RPMI7951 (cell line): ENCODE measurements at places on chromosomes 2 and 18. TPM values are rescaled to one million over a fixed set of nuclear protein-coding genes. Genes with fewer than 3 reads are reported as not detected.

DNA sequence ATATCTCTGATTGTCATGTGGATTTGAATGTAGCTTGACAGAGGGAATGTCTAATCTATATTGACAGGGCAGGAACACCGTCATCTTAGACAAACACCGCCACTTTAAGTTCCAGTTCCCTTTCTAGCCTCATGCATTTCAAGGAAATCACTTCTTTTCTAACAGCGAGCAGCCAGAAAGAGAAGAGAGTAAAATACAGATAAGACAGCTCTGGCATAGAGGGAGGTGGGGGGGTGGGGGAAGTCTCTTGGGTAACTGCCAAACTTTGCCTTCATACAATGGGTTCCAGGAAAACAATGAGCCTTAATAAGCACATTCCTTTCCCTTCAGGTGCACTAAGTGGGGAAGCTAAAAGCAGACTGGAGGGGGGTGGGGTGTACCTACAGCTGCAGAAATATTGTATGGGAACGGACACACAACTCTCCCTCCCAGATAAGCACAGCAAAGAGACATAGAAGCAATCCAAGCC is 37.2 kb downstream of the CASP10 start:
- DNase-seq, result no peak

Gene EFR3B
- 0.60 and 1.1 TPM in 2 replicates for total RNA-seq

DNA sequence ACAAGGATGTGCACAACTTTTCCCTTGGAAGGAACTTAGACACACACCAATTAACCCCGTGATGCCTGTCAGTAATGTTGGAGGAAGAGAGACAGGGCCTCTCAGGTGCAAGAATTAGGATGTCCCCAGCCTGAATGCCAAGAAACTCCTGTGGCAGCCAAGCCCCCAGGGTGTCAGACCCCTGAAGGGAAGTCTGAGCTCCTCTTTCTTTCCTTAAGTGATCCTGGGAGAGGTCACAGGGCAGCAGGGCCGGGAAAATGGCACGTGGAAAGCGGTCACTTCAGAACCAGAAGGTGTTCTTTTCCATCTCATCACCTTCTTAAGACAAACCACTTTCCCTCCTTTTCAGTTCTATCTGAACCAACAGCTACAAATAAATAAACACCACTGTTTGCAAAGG is 185.9 kb downstream of the ANAPC1 start:
- no peak for DNase-seq

Gene SPRED2
- total RNA-seq, result 17.1 and 20.2 TPM in 2 replicates

Gene OSR1
- total RNA-seq, result 3.6 and 3.8 TPM in 2 replicates

- DNase-seq, result no peak
Observed at GRCh38 chr2:60212181-60212945, 341.1 kb downstream of the BCL11A start.

Gene RIT2
- total RNA-seq, result not detected in 2 replicates

DNA sequence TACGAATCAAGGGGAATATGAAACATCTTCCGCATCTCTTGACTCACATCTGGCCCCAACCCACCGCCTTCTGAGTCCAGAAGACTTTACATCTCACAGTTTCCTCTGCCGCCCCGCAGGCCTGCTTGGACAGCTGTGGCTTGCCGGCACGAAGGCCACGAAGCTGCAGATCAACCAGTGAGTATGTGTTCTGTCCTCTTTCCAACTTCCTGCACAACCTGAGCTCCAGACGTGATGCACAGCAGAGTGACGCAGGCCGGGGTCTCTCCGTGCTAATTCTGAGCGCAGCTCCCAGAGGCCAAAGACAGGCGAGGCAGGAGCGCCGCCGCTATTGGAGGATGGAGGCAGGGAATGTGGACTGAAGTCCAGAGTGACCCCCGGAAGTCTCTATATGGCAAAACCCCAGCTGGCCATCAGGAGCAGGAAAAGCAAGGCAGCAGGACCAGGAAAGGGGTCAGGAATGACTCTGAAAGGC is 93.5 kb downstream of the ZCCHC2 start:
- DNase-seq, result no peak

Gene REG3G
- total RNA-seq, result not detected in 2 replicates

DNA sequence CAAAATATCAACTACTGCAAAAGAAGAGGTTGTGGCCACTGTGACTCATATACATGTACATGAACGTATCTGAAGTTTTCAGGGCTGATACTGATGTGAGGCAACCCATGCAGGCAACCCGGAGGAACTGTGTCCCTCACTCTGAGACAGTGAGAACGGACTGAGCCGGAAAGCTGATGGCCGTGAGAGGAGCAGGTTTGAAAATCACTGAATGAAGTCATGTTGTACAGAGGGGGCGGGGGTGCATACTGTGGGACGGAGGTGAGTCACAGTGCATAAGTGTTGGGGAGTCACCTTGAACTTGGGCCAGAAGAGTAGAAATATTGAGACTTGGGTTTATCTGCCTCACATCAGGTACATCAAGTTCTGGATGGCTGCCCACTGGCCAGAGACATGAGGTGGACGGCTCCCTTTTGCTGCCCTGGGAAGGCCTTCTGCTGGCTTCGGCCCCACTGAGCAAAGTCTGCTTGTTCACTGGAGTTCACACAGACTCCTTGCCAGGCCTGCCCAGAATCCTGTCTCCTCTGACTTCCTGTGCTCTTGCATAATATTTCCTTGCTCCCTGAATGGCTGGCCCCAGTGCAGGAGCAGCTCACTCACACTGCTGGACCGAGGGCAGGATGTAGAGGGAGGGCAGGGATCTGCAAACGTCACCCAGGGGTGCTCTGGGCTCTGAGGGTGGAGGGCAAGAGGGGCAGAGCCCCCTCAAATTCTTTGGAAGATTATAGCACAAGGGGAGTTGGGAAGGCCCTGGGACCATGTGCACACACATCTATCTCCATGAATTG is 18.1 kb downstream of the EPAS1 start:
- DNase-seq, result peak; percentile 97

GRCh38 chr2:37641582-37642171 is 29.8 kb downstream of the CDC42EP3 start:
- DNase-seq, result peak; percentile 86

DNA sequence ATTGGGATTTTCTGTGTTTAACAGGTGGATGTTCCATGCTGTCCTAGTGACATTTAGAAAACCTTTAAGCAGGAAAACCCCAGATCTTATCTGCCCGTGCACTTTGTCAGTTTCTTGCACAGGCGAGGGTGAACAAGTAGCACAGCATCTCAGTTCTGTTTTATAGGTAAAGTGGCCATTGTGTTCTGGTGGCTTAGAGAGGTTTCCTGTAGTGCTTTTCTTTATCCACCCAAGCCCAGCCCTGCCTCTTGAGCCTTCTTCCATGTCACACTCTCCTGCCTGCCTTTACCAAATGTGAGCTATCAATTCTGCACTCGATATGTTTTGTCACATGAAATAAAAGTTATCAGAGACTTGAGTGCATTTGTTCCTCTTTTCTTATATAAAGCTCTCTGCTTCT is 135.3 kb upstream of the NOSTRIN start:
- DNase-seq, result no peak

Gene LIMS4
- total RNA-seq, result 0.12 and 0.29 TPM in 2 replicates

GRCh38 chr18:6711467-6711866 is 18.0 kb upstream of the ARHGAP28 start:
- no peak for DNase-seq

Gene LAMA1
- total RNA-seq, result 0.98 and 1.2 TPM in 2 replicates

GRCh38 chr18:3451989-3452749 is 2.2 kb downstream of the TGIF1 start:
- DNase-seq, result peak; percentile 45

DNA sequence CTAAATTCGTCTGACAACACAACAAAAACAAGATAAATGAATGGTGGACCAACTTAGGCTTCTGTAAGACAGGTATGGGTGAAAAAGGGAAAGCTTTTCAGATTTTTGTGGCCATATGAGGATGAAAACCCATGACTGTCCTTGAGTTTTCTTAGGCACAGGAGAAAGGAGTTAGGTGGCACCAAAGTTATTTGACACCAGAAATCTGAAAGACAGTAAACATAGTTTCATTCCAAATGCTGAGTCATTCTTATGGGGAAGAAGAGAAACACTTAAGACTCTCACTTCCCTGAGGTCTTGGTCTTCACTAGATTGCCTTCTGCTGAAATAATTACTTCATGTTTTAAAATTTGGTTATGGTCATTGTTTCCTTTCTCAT is 5.2 kb upstream of the GPD2 start:
- DNase-seq, result peak; percentile 74

GRCh38 chr2:175057078-175057685 is 52.0 kb upstream of the CHN1 start:
- DNase-seq, result no peak

Gene ERMN
- total RNA-seq, result not detected in 2 replicates

Gene DAW1
- total RNA-seq, result 0.10 and 0.48 TPM in 2 replicates

DNA sequence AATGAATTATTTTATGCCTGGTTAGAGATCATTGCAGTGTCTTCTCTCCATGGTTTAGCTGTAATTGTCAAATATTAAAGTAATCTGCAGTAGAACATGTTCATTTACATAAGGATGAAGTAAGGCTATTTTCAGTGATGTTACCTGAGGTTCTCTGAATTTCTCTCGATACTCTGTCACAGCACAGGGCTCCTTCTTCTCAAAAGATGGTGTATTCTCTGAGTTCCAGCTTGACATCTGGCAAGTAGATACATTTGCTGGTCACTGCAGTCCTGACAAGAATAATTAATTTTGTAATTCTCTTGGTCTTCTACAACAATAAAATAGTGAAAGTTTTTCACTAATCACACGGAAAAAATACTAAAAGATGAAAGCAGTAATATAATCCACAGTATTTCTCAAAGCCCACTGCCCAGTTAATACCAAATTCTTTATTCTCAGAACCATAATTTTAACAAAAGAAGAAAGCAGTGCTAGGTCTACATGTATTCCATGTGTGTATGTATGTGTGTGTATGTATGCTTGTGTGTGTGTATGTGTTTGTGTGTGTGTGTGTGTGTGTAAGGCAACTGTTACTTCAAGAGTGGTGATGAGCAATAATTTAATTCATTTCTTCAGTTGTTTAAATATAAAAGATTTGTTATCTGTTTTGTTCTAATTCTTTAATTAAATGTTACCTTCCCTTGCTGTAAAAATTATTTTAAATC is 1165.5 kb upstream of the SLC39A10 start:
- no peak for DNase-seq

DNA sequence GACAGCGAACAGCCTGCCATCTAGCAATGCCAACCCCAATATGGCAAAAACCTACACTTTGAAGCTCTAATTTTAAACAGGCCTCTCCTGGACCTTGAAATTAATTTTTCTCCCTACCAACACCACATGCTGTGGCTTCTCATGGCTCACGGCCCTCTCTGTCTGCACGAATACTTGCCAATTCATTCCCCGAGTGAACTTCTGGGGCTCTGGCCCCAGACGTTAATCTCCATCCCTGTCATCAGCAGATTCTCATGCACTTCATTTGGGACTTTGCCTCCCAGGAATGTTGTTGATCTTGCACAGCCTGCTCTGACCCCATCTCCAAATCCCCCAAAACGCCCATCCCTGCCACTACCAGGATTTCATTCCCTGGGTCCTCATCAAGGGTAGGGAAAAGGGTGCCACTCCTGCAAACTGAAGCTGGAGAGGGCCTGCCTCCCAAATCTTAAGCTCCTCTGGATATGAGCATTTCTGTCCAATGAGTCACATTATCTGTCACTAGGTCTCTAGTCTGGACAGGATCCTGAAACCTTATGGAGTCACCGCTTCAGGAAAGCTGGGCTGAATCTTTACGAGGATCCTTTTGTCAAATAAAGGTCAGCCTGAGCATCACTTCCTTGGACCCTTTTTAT is 10.4 kb downstream of the FIGLA start:
- peak; percentile 55 for DNase-seq

- peak; percentile 13 for DNase-seq
Observed at GRCh38 chr2:170396799-170397459, 219.0 kb downstream of the MYO3B start.

DNA sequence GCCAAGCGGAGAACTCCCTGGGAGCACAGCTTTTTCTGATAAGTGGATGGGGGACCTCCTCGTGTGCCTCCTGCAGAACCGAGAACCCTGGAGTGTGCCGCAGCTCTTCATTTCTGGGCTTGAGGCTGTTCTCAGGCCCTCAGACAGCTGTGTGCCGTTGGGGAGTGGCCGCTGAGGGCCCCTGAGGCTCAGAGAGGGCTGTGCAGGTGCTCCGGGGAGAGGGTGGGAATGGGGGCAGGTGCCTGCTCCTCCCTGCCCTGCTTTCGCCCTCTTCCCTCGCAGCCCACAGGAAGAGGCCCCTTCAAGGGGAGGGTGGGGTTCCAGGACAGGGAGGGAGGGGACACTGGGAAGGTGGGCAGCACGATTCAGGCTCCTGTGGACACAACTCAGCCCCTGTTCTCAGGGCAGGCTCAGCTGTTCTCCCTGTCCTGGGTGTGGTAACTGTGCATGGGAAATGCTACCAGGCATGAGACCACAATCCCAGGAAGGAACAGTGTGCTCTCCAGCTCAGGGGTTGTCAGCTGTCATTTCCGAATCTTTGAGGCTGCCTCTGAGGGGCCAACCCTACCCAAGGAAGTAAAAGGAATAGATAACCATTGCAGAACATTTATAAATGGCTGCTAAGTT is 11.3 kb downstream of the LCT start:
- no peak for DNase-seq

DNA sequence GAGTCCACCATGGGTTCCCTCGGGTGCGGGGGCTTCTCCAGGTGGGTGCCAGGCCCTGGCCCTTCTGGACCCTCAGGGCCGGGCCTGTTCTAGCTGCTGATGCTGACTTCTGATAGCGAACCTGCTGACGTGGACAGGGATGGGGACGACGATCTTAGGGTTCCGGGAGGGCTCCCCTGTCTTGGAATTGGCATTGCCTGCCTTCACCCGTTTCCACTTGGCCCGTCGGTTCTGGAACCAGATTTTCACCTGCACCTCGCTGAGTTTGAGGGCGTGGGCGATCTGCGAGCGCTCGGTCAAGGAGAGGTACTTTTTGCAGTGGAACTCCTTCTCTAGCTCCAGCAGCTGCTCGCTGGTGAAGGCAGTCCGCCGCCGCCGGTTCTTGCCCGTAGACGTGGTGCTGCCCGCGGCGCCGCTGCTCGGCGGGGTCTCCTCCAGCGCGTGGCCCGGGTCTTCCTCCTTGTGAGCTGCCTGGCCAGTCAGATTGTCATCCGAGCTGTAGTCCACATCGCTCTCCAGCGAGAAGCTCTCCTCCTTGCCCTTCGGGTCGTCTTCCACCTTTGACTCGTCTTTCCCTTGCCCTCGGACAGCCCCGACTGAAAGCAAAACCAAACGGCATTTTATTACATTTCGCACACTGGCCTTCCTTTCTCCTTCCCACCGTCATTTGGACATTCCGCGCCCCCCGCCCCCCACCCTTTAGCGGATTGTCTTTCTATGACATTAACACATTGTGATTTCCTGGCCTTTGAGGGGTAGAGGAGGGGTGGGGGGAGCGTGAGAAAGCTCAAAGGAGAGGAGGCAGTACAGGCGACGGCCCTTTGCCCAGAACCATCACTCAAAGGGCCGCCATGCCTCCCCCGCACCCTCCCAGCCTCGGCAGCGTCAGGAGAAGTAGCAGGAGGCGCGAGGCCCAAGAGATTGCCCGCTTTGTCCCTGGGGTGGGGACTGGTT is 2.1 kb downstream of the GBX2 start:
- DNase-seq, result no peak

DNA sequence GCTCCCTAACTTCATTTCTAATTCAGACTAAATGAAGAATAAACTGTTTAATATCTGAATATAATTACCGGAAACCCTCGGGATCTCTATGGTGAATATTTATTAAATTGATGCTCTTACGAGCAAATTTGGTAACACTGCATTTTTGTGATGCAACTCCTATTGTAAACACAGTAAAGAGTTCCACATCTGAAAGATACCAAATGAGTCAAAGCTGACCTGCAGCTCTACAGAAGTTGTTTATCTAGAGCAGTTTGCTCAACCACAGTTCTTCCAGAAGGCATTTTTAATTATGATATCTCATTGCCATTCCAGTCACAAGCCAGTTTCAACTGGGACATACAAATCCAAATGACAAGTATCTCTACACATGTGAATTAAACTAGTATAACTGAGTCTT is 129.7 kb downstream of the PKP4 start:
- DNase-seq, result peak; percentile 14
